Neural progenitor cell (in vitro differentiated cells): ENCODE measurements at places on chromosomes 16 and 17. TPM values are rescaled to one million over a fixed set of nuclear protein-coding genes. Genes with fewer than 3 reads are reported as not detected.

CDH16 gene
- not detected in 2 replicates for total RNA-seq

GPR179 gene
- 0.22 TPM in 1 of 2 replicates, not detected in the other for total RNA-seq

DHRS7C gene
- total RNA-seq = not detected in 2 replicates

DNA sequence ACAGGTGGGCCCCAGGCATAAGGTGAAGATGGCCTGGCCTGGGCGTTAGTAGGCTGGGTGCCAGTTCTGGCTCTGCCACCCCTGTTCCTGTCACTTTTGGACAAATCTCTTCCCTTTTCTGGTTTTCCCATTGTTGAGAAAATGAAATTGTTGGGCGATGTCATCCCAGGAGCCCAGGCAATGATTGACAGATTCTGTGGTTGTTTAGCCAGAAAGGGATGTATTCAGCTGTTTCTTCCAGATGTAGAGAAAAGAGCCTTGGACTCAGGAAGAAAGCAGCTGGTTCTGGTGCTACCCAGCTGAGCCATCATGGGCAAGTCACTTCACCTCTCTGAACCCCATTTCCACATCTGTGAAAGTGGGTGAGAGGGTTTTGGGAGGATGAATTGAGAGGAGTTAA, 60.1 kb upstream of the MRTFB start:
- DNase-seq = no peak

DNA sequence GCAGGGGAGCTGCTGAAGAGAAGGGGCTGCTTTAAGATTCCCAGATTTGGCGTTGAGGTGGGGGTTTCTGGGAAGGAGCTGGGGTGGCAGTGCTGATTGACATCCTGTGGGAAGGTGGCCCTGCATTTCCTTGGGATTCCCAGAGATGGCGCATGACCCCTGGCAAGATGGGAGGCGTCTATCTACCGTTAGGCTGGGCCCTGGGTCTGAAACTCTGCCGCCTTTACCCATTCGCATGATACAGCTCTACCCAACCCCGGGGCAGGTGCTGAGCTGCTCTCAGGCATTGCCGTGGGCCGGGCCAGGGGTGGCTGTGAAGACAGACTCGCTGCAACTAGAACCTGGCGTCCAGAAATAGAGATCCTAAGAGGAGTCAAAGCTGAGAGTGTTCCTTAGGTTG, 9.9 kb upstream of the MVD start:
- DNase-seq = peak; percentile 74

DNA sequence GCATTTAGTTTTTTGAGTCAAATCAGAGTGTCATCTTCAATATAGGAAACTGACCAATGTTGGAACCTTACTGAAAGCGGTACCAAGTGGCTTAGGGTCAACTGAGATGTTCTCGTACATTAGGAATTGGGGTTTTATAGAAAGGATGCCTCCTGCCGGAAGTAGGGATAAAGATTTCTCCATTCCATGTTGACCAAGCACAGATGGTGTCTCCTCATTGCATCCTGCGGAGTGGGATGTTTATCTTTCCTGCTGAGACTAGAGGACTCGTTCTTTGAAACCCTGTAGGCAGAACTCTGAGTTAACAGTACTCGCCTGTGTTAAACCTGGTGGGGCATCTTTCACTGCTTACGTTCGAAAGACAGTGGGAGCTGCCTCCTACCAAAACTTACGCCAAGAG, 1.4 kb downstream of the SHISA6 start:
- DNase-seq = no peak

DNA sequence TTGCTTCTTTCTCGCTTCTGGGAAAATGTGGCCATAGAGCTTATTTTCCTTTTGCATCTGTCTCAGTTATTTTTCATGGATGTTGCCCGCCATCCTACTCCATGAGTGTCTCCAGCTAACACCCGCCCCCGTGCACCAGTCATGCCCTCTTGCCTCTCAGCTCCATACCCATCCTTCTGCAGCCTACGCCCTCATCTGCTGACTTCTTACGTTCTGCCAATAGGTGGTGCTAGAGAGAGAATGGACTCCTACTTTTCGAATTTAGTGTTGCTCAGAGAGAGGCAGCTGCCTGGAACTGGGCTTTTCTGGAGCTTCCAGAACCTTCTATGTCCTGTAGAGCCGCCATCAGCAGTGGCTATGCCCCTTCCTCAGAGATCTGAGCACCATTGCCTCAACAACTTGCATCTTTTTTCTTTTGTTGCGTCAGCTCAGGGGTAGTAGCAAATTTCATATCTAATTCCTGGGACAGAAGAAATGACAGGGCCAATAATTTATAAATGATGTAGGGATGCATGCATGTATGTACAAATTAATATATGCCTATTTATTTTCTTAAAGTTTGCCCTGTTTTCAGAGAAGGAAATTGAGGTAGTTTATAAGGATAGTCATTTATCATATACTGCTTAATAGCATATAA, 119.7 kb upstream of the MYOCD start:
- peak; percentile 68 for DNase-seq

DNA sequence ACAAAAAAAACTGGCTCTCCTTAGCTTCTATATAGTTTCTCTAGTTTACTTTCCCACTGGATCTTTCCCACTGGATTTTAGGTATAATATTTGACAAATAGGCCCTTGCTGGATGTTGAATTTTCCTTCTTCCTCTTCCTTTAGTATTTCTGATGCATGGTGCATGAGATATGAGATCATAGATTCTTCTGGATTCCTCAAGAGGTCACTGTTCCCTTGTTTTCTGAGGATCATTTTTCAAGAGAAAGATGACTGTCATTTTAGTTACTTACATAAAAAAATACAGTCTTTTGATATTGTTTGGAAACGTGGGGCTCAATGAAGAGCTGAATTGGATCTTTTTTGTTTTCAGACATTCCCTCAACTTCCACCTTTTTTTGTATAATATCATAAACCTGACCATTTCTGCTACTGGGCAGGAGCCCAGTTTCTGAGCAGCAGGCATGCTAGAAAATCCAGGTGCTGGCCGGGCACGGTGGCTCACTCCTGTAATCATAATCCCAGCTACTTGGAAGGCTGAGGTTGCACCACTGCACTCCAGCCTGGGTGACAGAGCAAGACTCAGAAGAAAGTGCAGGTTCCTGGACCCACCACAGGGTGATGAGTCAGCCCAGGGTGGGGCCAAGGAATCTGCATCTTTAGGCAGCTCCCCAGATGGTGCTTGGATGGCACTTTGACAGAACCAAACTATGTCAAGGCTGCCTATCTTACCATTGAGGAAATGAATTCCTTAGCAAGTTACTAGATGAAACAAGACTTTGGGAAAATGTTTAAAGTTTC, 70.3 kb downstream of the SDR42E1 start:
- peak; percentile 16 for DNase-seq

DHRS11 gene
- 14.4 and 27.3 TPM in 2 replicates for total RNA-seq

GRCh38 chr16:81904320-81904719, 107.0 kb downstream of the SDR42E1 start:
- DNase-seq = no peak

RNF157 gene
- 18.5 and 21.0 TPM in 2 replicates for total RNA-seq

DNA sequence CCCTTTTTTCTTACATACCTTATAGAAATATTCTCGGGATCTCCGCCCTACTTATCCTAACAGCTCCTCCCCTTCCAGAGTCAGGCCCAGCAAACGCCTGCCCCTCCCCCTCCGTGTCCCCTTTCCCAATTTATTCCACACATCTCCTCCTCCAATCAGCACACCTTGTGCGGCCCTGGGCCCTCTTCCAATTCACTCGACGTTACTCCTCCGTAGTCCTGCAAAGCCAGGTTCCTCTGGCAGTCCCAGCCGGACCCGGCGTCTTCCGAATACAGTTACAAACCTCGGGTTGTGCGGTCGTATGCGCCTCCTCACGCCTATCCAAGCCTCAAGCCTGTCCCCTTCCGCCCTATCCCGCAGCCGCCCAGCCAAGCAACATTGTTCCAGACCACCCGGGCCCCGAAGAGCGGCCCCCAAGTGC, 677 bp downstream of the CBX1 start:
- peak; percentile 81 for DNase-seq

RPGRIP1L gene
- 18.6 and 23.2 TPM in 2 replicates for total RNA-seq

DNA sequence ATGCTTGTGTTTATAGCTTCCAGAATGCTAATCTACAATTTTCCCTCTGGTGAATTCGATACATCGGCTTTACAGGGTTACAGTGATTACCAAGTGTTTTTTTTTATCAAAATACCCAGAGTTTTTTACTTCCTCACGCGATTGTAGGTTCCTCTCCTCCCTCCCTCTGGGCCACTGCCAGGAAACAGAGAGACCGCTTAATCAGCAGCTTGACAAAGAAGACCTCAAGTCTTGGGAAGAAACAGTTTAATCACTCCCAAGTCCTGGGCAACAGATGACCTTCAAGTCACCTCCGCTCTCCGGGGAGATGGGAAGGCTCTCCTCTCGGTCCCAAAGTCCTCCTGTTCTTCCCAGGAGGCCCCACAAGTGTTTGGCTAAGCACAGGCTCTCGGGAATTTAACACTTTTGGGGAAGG, 23.5 kb downstream of the SMTNL2 start:
- no peak for DNase-seq

EPN3 gene
- 0.09 and 0.24 TPM in 2 replicates for total RNA-seq

DNA sequence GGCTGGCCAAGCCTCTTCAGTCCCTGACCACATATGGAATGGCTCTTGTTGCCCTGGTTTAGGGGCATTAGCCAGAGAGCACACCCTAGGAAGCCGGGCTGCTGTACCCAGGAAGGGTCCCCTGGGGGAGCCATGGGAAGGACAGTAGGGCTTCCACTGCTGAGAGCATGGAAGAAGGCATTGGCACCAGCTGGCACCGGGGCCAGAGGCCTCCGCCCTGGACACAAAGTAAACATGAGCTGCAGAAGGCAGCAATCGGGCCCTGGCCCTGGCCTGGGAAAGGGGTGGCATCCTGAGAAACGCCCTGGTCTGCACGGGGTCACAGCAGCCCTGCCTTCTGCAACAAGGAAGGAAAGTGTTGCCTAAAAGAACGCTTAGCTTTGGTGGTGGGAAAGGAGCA, 49.4 kb downstream of the VAC14 start:
- no peak for DNase-seq

NHLRC4 gene
- total RNA-seq = 0.28 TPM in 1 of 2 replicates, not detected in the other

SALL1 gene
- 50.3 and 70.7 TPM in 2 replicates for total RNA-seq

CFAP119 gene
- 0.56 and 8.0 TPM in 2 replicates for total RNA-seq

GRCh38 chr17:16923904-16924695, 47.8 kb downstream of the TNFRSF13B start:
- DNase-seq = no peak

DNA sequence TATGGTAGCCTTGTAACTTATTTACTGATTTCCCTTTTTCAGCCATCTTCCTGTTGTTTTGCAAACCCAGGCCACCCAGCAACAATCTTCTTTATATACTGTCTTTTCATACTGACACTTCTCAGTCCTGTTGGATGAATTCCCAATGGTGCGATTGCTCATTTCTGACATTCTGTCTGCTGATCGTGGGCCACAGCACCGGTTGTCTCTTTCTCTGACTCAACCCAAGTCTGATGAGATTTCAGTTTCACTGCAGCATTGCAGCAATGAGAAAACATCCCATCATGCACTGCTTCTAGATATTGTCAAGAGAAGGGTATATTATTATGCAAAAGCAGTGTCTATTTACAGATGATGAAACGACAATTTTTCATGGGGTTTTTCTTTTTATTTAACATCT, 349.2 kb upstream of the HSBP1 start:
- DNase-seq = no peak

DNA sequence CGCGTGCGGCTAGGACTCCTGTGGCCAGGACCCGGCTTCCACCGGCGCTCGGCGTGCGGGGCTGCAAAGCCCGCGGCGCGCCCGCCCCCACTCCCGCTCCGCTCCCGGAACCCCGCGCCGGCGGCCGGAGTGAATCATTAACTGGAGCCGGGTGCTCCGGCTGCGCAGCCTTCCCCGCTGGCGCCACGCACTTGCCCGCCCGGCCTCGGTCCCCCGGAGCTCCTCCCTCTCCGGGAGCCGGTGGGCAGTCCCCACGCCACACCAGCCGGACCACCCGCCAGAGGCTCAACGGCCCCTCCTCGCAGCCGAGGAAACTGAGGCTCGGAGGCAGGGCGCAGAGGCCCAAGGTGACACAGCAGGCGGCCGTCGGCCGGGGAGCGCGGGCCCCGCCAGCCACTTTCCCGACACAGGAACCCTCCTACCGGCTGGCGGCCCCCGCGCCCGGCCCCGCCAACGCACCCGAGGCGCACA, 580 bp downstream of the BCAR1 start:
- peak; percentile 55 for DNase-seq

GRCh38 chr17:29625037-29625750, 2.5 kb upstream of the CORO6 start:
- DNase-seq = peak; percentile 39

DNA sequence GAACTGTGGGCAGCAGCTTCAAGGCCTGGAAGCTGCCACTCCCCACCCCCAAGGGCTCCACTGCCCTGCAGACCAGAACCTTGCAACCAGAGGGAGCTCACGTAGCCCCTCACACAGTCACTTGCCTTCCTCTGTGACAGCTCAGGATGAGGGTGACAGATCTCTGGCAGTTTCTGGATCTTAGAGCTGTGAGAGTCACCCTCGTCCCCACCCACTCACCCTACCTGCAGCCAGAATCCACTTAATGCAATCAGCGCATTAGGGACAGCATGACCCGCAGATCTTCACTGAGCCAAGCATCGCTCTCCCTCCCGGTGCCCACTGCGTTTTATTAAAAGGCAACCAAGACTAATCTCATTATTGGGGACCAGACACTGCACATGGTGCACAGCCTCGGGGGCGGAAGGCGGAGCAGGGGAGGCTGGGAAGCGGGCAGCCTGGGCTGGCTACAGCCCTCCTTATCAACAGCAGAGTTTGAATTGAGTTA, 3.5 kb downstream of the CYB561 start:
- DNase-seq = peak; percentile 67

DNA sequence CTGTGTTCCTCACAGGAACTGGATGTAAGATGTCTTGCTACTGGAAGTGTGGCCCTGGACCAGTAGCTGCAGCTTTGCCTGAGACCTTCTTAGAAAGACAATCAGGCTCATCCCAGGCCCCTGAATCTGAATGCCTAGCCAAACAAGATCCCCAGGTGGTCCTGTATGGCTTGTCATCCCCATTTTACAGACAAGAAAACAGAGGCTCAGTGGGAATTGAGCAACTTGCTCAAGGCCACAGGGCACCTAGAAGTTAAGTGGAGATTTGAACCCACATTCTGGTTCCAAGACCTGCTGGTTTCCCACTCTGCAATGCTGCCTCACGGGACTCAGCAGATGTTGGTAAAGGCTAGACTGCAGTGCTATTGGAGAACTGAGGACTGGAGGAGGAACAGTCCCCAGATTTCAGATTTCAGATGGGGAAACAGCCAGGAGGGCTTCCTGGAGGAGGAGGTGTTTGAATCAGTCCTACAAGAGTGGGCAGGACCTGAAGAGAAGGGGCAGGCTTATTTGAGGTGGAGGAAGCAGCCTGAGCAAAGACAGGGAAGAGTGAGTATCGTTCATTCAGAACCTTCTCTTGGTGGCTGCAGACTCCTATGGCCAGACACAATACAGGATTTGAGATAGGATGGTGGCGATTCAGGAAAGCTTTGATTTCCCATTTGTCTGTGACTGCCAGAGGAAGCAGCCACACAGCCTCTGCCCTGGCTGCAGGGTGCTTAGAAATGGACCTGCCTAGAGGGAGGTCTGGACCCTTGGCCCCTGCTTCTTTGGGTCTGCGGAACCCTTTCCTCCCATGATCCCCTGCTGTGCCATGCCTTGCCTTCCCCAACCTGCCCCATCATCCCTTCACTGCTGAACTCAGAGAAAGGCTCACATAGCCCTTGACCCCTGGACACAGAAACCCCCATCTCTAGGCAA, 233.4 kb upstream of the NLRP1 start:
- DNase-seq = no peak
